ENCODE measurements at places on chromosomes 4 and X. TPM values are rescaled to one million over a fixed set of nuclear protein-coding genes. Genes with fewer than 3 reads are reported as not detected.

Gene FAM53A
- 13.8 TPM for total RNA-seq

Gene PNPLA4
- total RNA-seq = 8.6 TPM

Gene ZCCHC18
- total RNA-seq = 1.2 TPM

Gene TCP11X2
- not detected for total RNA-seq

Gene AKAP14
- total RNA-seq = not detected

Gene MAGED4
- total RNA-seq = 2.7 TPM

Gene MAGEA3
- total RNA-seq = not detected

Gene LRP2BP
- 0.49 TPM for total RNA-seq

Gene ADH4
- 10.8 TPM for total RNA-seq

Gene UGT2B17
- not detected for total RNA-seq

Gene PPARGC1A
- total RNA-seq = 1.2 TPM

DNA sequence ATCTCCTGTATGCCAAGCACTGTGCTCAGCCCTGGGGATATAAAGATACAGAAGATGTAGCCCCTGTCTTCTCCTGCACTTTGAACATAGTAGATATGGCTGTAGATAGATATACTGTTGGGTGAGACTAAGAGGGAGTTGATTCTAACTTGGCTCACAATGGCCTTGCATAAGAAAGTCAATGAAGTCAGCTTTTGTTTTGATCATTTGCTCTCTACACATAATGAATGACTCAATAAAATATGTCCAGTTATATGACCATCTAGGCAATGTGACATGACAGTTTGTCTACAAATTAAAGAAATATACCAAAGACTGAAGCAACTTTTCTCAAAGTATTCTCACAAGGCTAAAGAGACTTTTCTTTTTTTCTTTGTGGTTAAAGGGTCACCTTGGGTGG, 147.6 kb upstream of the DIPK2B start:
- no peaks in the 10 kb centered on the region for H3K4me1 ChIP-seq
- no peaks in the 10 kb centered on the region for H3K36me3 ChIP-seq
- DNase-seq = no peak
- no peaks in the 10 kb centered on the region for H3K27me3 ChIP-seq
- no peak overlapping the region for H3K4me3 ChIP-seq

DNA sequence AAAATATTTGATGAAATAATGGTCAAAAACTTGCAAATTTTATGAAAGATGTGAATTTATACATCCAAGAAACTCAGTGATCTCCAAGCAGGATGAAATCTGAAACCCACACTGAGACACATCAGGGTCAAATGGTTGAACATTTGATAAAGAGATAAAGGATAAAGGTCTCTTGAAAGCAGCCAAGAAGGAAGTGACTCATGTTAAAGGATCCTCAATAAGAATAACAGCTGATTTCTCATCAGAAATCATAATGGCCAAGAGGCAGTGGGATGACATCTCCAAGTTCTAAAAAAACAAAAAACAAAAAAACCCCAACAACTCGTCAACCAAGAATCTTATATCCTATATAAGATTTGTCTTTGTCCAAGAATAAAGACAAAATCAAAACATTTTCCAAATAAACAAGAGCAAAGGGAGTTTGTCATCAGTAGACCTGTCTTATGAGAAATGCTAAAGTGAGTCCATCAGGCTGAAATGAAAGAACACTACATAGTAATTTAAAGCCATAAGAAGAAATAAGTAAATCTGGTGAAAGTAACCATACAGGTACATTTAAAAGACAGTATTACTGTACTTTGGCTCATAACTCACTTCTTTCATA, 121.7 kb downstream of the PDS5A start:
- H3K36me3 ChIP-seq = peaks cover 51% of the 10 kb centered on the region
- no peaks in the 10 kb centered on the region for H3K27me3 ChIP-seq
- no peak overlapping the region for H3K27ac ChIP-seq
- H3K4me1 ChIP-seq = no peaks in the 10 kb centered on the region
- no peak for DNase-seq
- no peak overlapping the region for H3K4me3 ChIP-seq

DNA sequence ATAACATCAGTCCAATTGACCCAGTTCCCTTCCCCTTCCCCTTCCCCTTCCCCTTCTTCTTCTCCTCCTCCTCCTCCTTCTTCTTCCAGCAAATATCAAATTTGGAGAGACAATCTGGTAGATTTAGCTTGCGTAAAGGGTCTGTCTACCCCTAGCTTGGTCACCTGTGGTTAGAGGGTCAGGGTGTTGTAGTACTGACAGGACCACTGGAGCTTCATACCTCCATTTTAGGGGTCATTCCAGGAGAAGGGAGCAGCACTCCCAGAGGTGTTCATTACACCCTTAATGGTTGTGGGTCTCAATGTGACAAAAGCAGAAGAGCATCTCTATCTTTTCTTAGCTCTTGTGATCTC, 3.7 kb upstream of the FGB start:
- no peaks in the 10 kb centered on the region for H3K36me3 ChIP-seq
- no peaks in the 10 kb centered on the region for H3K4me1 ChIP-seq
- H3K27me3 ChIP-seq = no peaks in the 10 kb centered on the region
- no peak overlapping the region for H3K27ac ChIP-seq

- DNase-seq = no peak
- H3K27me3 ChIP-seq = no peaks in the 10 kb centered on the region
- no peak overlapping the region for H3K27ac ChIP-seq
Observed at GRCh38 chrX:10089378-10089795, 67.4 kb upstream of the CLCN4 start.

- H3K4me3 ChIP-seq = no peak overlapping the region
- DNase-seq = no peak
- H3K36me3 ChIP-seq = peaks cover 3% of the 10 kb centered on the region
Observed at GRCh38 chr4:139892973-139893736, 227.5 kb downstream of the MGST2 start.

DNA sequence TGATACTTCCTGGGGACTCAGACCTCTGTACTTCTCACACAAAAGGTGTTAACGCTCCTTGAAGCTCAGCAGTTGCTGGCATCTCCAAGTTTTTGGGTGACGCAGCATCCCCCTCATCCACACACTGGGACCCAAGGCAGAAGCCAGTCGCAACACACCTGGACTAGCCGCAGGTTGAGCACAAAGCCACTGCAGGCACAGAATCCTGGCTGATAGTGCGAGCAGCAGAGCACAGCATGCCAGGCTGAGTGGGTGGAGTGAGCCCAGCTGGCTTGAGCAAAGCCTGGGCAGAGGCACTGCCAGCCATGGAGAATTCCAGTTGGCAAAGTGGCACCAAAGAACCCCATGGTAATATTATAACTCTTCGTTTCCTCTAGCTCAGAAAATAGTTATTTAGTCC, 873.2 kb upstream of the NDST4 start:
- H3K27me3 ChIP-seq = no peaks in the 10 kb centered on the region
- no peak overlapping the region for H3K4me3 ChIP-seq
- no peaks in the 10 kb centered on the region for H3K4me1 ChIP-seq
- no peaks in the 10 kb centered on the region for H3K36me3 ChIP-seq
- no peak for DNase-seq

GRCh38 chr4:81065446-81065845, 34.9 kb downstream of the BMP3 start:
- no peaks in the 10 kb centered on the region for H3K4me1 ChIP-seq
- no peaks in the 10 kb centered on the region for H3K27me3 ChIP-seq
- no peak for DNase-seq
- H3K36me3 ChIP-seq = no peaks in the 10 kb centered on the region

DNA sequence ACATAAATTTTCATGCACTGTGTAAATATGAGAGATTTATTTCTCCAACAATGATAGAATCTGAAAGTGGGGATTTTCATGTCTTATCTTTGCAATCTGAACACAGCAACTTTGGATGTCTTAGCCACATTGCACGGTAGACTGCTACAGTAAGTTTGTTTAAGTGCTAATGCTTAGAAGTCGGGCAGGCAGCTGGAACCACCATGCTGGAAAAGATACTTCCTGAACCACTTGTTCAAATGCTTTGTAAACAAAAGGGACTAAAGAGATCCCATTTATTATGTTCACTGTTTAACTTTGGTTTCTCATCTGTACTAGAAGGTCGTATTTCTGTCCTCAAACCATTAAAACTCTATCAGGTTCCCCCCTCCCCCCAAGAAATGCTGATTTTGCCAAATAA, 555.9 kb upstream of the DIPK2B start:
- no peak overlapping the region for H3K27ac ChIP-seq
- H3K36me3 ChIP-seq = no peaks in the 10 kb centered on the region
- H3K4me1 ChIP-seq = peaks cover 27% of the 10 kb centered on the region
- no peak for DNase-seq
- no peaks in the 10 kb centered on the region for H3K27me3 ChIP-seq

- H3K27ac ChIP-seq = no peak overlapping the region
- H3K27me3 ChIP-seq = no peaks in the 10 kb centered on the region
- DNase-seq = no peak
- H3K36me3 ChIP-seq = no peaks in the 10 kb centered on the region
- no peak overlapping the region for H3K4me3 ChIP-seq
Observed at GRCh38 chrX:20143561-20143960, 1.9 kb upstream of the EIF1AX start.

GRCh38 chrX:66013194-66013816, 26.6 kb downstream of the VSIG4 start:
- DNase-seq = no peak
- no peaks in the 10 kb centered on the region for H3K36me3 ChIP-seq
- no peaks in the 10 kb centered on the region for H3K4me1 ChIP-seq
- H3K27ac ChIP-seq = no peak overlapping the region

DNA sequence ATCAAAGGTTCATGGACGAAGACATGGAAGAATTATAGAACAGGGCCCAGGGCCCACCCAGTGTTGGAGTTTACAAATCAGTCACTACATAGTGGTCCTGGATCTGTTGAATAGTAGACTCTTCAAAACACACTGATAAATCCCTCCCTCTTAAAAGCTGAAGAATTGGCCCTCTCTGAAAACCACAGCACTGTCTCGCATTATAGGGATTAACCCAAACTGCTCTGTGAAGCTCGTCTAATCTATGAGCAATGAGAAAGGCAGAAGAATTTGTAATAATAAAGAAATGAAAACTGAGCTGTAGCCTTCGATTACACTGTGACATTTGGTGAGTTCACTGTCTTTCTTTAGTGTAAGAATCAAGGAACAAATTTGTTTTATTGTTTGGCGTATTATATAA, 92.5 kb upstream of the ZFP42 start:
- H3K27me3 ChIP-seq = no peaks in the 10 kb centered on the region
- no peaks in the 10 kb centered on the region for H3K4me1 ChIP-seq
- no peak overlapping the region for H3K27ac ChIP-seq
- no peak for DNase-seq

- H3K4me3 ChIP-seq = no peak overlapping the region
- no peaks in the 10 kb centered on the region for H3K27me3 ChIP-seq
- no peak overlapping the region for H3K27ac ChIP-seq
- no peak for DNase-seq
- H3K4me1 ChIP-seq = no peaks in the 10 kb centered on the region
- no peaks in the 10 kb centered on the region for H3K36me3 ChIP-seq
Observed at GRCh38 chr4:67198727-67199126, 346.6 kb downstream of the CENPC start.

GRCh38 chrX:50066318-50066937, 134.4 kb downstream of the AKAP4 start:
- no peak for DNase-seq
- no peaks in the 10 kb centered on the region for H3K27me3 ChIP-seq
- H3K4me1 ChIP-seq = no peaks in the 10 kb centered on the region
- H3K27ac ChIP-seq = no peak overlapping the region
- no peaks in the 10 kb centered on the region for H3K36me3 ChIP-seq

GRCh38 chrX:138692591-138692990, 18.9 kb downstream of the FGF13 start:
- H3K36me3 ChIP-seq = no peaks in the 10 kb centered on the region
- no peak for DNase-seq
- no peaks in the 10 kb centered on the region for H3K27me3 ChIP-seq

DNA sequence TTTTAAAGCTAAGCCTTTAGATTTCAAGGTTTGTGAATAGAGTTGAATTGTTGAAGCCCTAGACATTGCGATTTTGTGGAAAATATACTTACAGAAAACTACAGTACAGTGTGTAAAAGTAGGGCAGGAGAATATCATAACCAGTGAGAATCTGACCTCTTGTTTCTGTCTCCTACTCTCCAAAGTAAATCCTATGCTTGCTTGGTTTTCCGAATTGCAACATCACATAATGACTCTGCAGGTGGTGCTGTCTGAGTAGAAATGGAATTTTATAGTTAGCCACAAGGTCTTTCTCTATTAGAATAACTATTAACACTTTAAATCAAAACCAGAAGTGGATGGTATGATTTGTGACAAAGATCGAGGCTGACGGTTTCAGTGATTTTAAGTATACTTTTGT, 505.6 kb downstream of the RAPGEF2 start:
- H3K4me1 ChIP-seq = no peaks in the 10 kb centered on the region
- DNase-seq = no peak
- H3K27me3 ChIP-seq = no peaks in the 10 kb centered on the region
- no peak overlapping the region for H3K4me3 ChIP-seq

DNA sequence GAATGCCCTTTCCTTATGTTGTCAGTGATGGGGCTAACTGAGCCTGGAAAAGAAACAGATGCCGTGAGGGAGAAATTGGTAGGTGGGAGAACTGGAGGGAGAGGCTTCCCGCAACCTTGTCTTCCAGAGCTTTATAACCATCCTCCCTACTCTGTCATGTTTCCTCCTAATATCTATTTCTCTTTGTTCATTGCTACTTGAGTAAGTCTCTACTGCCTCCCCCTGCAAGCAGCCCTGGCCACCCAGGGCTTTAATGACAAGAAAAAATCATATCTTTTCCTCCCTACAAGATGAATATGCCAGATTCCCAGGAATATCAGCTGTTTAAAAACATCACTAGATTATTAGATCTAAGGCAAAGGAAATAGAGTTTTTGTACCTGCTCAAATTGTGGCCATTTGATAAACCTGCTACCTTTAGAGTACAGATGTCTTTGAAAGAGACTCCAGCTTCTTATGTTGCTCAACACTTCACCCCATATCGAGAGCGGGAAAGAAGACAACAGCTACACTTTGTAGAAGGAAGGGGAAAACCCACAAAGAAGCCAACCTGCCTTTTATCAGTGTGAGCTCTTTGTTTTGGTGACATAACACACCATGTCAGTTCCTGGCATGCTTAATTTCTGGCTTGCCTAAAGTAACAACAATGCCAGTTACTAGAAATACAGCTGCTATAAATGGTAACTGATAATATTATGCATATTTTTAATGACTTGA, 186.6 kb upstream of the LEF1 start:
- H3K36me3 ChIP-seq = no peaks in the 10 kb centered on the region
- no peak overlapping the region for H3K4me3 ChIP-seq
- no peak overlapping the region for H3K27ac ChIP-seq
- DNase-seq = no peak
- no peaks in the 10 kb centered on the region for H3K27me3 ChIP-seq

- no peaks in the 10 kb centered on the region for H3K4me1 ChIP-seq
- H3K36me3 ChIP-seq = no peaks in the 10 kb centered on the region
- no peaks in the 10 kb centered on the region for H3K27me3 ChIP-seq
- no peak overlapping the region for H3K27ac ChIP-seq
- H3K4me3 ChIP-seq = no peak overlapping the region
Observed at GRCh38 chr4:177339477-177340374, 30.1 kb downstream of the NEIL3 start.

GRCh38 chr4:172998527-172999469, 169.8 kb upstream of the GALNT7 start:
- no peak overlapping the region for H3K4me3 ChIP-seq
- no peak overlapping the region for H3K27ac ChIP-seq
- H3K27me3 ChIP-seq = no peaks in the 10 kb centered on the region
- no peak for DNase-seq
- H3K36me3 ChIP-seq = no peaks in the 10 kb centered on the region
- H3K4me1 ChIP-seq = no peaks in the 10 kb centered on the region

GRCh38 chr4:3317011-3317655, 24.3 kb downstream of the RGS12 start:
- no peak overlapping the region for H3K27ac ChIP-seq
- no peaks in the 10 kb centered on the region for H3K27me3 ChIP-seq
- H3K4me3 ChIP-seq = no peak overlapping the region
